ENCODE measurements at places on chromosomes 3 and 15.

- DNase-seq, result no peak
These were observed 97.1 kb upstream of the SLC6A6 start for GRCh38 chr3:14305324-14305723.

DNA sequence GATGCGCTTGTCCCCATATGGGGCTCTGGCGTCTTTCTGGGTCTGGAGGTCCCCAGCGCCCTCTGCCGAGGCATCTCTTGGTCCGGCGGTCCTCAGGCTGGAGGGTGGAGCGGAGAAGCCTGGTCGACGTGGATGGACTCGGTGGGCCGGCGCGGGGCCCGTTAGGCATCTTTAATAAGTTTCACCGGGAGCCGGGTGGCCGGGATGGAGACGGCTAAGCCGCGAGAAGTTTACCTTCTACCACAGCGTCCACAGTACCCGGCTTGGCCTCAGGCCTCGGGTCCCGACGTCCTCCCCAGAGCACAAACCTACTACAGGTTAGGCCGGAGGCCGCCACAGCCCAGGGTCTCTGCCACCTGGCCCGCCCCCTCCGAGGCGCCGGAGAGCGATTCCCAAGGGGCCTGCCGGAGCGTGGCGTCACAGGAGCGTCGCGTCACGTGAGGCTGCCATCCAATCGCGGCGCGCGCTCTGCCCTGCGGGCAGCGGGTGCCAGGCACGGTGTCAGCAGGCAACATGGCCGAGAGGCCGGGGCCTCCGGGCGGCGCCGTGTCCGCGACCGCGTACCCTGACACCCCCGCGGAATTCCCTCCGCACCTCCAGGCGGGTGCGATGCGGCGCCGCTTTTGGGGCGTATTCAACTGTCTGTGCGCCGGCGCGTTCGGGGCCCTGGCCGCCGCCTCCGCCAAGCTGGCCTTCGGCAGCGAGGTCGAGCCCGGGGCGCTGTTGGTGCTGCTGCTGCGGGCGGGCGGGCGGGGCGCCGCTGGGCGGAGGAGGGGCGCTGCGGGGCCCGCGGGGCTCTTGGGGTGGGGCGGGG lies at the start of gene TMEM42:
TMEM42 (plus strand) TSS at position 501 of the 814 bp plus-strand sequence; CDS start at position 514, 13 bp downstream.
- peak; percentile 91 for DNase-seq

DNA sequence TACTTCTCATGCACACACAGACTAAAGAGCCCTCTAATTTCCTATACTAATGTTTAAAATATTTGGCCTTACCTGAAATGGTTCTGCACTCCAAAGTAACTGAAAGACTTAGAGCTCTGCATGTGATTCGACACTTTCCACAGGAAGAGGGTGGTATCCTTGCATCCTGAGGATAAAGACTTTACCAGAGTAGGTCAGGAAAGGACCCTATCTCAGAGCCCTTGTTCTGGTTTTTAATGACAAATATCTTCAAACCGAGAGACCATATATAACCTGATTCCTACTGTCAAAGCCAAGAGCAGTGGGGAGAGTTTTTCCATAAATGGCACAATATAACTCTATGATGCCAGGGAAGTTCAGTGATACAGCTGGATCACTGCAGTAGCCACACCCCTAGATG lies at the start of gene GP5:
GP5 (minus strand) TSS at position 101 of the 400 bp plus-strand sequence. CDS start 984 bp downstream, outside the sequence.
- DNase-seq, result no peak

DNA sequence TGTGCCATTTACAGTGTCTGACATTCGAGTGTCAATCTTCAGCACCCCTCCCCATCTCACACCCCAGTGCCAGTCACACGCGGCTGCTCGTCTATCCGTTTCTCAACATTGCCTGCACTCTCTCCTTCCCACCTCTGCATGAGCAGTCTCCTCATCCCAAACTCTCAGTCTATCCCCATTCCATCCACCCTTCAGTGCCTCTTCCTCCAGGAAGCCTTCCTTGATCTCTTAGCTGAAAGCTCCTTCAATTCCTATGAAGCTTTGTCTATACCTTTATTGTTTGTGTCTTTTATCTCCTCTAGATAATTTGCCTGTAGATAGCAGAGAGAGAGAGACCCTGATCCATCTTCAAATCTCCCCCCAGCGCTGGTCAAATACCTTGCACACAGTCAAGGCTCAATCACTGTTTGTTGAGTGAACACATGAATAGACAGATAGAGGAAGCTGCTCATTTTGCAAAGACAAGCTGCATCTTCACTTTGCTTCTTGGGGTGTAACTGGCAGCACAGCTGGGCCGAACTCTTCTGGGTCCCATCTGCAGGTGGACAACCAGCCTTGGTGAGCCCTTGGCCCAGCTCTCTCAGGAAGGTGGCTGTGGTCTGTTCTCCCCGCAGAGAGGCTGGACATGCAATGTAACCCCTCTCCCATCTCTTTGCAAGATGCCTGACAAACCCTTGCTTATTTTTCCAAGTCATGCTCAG lies 52.8 kb downstream of the ITGA11 start:
- DNase-seq, result no peak

- no peak for DNase-seq
These were observed 21.6 kb upstream of the SLC25A36 start for GRCh38 chr3:140920029-140920428.

DNA sequence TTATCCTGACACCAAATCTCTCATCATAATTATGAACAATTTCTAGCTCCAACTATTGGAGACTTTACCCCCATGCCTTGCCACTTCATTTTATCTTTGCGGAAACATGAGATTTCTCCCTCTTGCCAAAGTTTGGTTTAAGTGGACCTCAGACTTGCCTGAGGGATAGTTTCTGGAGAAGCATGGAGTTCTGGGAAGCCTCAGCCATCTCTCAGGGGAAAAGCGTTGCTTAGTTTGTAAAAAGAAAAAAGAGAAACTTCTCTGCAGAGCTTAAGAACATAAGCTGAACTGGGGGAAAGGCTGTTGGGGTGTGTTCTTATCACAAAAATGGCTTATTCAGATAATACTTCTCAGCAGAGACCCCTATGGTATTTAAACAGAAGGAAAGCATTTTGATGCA lies 347.4 kb upstream of the ADAMTS9 start:
- DNase-seq, result no peak

GRCh38 chr3:44175070-44175469 lies 66.6 kb upstream of the TOPAZ1 start:
- no peak for DNase-seq

DNA sequence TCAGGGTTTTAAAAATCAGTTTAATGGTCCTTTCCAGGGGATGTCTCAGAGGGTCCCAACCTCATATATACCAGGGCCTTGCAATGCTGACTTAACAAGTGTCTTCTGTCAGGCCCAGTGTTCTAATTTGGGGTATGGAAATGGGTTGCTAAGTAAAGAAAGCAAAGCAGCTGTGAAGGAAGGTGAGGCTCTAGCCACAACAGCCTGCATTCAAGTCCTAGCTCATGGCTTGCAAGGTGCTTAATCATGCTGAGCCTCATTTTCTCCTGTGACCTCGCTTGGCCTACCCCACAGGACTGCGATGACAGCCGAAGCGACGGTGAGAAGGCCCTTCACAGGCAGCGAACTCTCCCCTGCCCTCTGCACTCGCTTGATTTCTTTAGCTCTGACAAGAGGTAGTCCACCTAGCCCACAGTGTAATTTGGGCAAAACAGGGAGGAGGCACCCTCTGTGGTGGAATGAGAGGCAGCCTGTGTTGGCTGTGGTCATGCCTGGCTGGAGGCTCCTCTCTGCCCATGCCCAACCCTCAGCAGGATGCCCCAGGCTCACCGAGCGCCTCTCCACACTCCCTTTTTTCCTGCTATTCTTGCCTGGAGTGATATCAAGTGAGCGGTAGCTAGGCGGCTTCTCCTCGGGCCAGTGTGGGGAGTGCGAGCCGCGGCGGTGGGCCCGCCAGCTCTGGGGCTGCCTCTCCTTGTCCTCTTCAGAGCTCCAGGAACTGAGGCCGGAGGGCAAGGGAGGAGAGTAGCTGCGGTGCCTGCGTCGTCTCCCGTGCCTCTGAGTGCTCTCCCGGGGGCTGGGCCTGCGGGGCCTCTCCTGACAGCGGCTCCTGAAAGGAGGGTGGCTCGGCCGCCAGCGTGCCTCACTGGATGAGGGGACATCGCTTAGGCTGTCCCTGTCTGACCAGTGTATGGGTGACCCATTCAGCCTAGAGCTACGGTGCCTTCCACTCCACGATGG lies 29.2 kb downstream of the ILDR1 start:
- no peak for DNase-seq

GRCh38 chr3:141864281-141864970 lies 12.0 kb upstream of the ATP1B3 start:
- DNase-seq, result peak; percentile 21

DNA sequence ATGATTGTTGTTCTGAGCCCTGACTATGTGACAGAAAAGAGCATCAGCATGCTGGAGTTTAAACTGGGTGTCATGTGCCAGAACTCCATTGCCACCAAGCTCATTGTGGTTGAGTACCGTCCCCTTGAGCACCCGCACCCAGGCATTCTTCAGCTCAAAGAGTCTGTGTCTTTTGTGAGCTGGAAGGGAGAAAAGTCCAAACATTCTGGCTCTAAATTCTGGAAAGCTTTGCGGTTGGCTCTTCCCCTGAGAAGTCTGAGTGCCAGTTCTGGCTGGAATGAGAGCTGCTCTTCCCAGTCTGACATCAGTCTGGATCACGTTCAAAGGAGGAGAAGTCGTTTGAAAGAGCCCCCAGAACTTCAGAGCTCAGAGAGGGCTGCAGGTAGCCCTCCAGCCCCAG lies 142.0 kb downstream of the IL1RAP start:
- DNase-seq, result no peak

- DNase-seq, result no peak
These were observed 290.6 kb upstream of the GOLIM4 start for GRCh38 chr3:168386301-168386700.

DNA sequence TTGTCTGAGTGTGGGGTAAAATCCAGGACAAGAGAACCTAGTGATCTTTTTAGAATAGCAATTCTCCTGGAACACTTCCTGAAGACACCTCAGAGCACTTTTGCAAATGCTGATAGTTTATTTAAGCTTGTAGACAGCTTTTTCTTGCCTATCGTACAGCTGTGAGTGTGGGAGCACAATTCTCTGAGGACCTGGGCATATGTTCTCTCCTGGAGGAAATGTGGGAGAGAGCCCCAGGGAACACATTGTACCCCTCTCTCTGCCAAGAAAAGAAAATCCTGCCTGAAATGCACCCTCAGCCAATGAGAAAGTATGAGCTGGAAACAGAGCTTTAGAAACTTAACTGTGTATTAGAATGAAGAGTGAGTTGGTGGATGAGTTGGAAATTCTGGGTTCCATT lies 308.3 kb upstream of the SEMA6D start:
- DNase-seq, result no peak

DNA sequence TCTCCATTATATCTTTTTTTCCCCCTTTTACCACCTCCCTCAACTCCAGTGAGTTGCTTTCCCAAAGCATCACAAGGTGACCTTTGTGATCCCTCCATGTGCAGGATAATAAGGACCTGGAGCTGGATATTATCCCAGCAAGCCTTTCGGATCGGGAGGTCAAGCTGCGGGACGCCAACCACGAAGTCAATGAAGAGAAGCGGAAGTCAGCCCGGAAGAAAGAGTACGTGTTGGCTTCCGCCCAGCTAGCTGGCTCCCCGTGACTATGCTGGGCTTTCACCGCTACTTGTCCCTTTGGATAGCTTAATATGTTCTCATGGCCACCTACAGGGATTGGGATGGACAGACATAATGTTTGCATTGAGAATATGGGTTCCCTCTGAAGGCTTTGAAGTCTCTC lies 273.7 kb upstream of the UMPS start:
- DNase-seq, result no peak

GRCh38 chr3:144763878-144764454 lies 792.3 kb downstream of the DIPK2A start:
- no peak for DNase-seq

DNA sequence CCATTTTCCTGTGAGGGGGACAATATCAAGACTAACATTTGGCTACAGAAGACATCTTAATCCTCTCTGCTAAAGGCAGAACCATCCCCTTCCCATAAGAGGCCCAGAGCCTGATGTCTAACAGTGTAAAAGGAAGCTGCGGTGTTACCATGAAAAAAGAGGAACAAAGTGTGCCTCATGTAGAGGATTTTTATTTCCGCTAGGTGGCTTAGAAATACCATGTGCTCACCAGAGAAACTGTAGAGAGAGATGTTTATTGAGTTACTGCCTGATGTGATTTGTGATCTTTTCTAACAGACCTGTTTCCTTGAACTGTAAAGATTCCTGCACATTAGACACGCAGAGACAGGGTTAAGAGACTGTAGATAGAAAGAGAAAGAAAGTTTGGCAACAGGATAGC lies 22.0 kb downstream of the OR5H15 start:
- DNase-seq, result peak; percentile 24

GRCh38 chr15:45177285-45177684 lies 10.5 kb downstream of the SHF start:
- no peak for DNase-seq

- DNase-seq, result no peak
These were observed 72.6 kb downstream of the ZBTB20 start for GRCh38 chr3:115074502-115074901.

DNA sequence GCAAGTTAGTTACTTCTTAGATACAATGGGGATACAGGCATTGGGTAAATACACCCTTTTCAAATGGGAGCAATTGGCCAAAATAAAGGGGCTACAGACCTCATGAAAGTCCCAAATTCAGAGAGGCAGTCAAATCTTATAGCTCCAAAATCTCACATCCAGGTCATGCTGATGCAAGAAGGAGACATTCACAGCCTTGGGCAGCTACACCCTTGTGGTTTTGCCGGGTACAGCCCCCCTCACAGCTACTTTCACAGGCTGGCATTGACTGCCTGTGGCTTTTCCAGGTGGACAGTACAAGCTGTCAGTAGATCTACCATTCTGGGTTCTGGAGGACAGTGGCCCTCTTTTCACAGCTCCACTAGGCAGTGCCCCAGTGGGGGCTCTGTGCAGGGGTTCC lies 17.5 kb upstream of the PLSCR1 start:
- no peak for DNase-seq

DNA sequence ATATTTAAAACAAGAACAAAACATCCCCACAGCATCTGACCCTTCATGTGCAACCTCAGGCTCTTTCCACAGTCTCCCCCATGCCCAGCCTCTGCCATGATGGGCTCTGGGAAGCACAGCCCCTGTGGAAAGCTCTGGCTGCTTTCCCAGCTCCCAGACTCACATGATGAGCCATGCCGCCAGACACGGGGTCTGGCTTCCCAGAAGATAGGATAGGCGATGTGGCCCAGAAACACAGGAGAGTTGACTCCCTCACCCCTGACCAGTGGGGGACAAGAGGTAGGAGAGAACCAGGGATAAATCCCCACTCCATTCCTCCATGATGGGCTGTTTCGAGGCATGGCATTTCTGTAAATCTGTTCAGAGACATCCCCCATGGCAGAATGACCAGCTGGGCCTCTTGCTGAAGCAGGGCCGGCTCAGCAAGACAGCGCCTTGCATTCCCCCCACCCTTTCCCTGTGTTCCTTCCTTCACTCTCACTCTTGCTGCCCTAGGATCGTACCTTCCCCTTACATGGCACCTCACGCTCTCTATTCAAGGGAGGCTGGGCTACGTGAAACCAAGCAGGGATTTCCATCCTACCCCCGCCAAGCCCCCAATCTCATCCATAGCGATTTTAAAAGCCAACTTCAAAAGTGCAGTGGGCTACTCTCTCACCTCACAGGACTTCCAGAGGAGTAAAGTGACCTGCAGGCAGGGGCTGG lies 192.4 kb downstream of the ABHD5 start:
- no peak for DNase-seq

GRCh38 chr15:83276661-83277060 lies 7.8 kb downstream of the BNC1 start:
- no peak for DNase-seq
